ENCODE measurements at places on chromosomes 11 and 22. TPM values are rescaled to one million over a fixed set of nuclear protein-coding genes. Genes with fewer than 3 reads are reported as not detected.
A peak's percentile ranks its signal among the peaks of the same experiment; 100 is the strongest.

- no peak for DNase-seq
Measured at GRCh38 chr11:121892131-121892681, 223.8 kb downstream of the BLID start.

- DNase-seq = peak; percentile 93
Measured at GRCh38 chr11:57493507-57494503, 21.7 kb downstream of the SLC43A1 start.

GRCh38 chr11:3146612-3147256 lies 18.4 kb downstream of the OSBPL5 start:
- no peak for DNase-seq

GRCh38 chr22:31230871-31231621 lies 18.9 kb downstream of the LIMK2 start:
- DNase-seq = peak; percentile 60

DNA sequence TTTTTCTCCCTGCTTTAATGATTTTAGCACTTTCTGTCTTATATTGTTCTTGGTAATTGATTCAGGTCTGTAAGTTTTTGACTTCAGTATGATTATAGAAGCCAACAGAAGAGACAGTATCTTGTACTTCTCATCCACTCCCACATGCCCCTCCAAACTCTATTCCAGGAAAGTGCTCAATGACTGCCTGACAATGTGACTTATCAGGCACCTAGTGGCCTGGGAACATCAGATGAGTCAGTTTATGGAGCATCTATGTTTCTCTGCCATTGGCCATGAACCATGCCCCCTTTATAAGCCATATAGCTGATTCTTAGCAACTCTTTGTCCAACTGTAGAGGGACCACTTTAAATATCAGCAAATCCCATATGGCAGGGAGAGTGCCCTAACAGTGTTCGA lies 179.2 kb upstream of the MTMR2 start:
- no peak for DNase-seq

The BTG4 gene
- total RNA-seq = not detected

The CYTH4 gene
- 30.5 TPM for total RNA-seq

DNA sequence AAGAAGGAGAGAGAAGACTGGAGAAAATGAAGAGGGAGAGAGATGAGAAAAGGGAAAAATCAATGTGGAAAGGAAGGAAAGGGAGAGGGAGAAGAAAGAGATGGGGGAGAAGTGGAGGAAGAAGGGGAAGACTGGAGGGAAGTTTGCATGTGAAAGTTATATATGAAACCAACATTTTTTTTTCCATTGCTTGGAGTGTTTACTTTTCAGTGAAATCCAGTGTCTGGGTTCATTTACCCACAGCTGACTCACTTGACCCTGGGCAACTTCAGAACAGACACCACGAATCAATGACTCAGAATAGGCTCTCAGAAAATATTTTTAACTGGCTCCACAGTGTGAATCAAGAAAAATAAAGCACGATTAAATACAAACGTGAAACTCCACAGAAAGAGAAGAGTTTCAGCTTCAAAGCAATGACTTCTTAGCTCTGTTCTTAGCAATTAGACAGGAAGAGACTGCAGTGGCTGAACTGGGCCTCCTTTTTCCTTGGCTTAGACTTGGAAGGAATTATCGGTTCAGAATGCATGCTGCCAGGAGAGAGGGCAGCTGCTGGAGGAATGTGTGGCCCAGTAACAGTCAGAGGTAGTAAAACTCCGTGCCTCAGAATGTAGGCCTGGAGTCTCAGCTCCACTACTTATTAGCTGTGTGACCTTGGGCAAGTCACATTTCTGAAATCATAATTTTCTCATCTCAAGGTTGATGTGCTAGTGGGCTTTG lies 237.5 kb downstream of the MIAT start:
- DNase-seq = no peak

DNA sequence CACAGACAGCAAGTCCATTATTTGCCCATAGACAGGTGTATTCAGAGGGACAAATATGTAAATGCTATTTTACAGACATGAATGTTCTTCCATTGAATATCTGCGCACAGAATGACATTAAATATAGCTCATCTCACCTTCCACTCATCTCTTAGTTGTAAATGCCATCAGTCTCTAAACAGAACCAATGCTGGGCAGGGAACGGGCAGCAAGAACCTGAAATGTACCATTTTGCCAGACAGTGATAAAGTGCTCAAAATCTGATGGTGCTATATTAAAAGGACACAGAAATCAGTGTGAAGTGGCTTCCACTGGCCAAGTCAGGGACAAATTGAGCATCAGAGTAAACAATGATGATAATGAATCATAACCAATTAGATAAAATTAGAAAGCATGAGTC lies 10.0 kb upstream of the OR8B4 start:
- no peak for DNase-seq

DNA sequence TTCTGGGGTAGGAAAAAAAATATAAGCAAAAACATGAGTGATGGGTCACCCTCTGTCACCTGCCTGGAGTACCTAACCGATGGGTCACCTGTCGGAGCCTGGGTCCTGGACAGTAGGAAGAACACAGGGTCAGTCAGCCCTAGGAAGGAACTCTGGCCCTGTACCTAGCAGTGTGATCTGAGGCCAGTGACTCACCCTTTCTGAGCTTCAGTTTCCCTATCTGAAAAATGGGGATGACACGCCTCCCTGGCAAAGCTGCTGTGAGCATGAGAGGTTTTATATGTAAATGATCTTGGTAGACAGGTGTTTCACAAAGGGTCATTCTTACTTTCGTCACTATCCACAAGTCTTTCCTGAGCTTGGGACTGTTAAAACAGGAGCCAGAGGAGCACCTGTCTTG lies 182.0 kb downstream of the ST3GAL4 start:
- no peak for DNase-seq

The PNPLA2 gene
- total RNA-seq = 15.5 TPM

- no peak for DNase-seq
Measured at GRCh38 chr11:114440121-114440860, 1.0 kb downstream of the REXO2 start.

- DNase-seq = no peak
Measured at GRCh38 chr11:116240710-116241109, 532.1 kb downstream of the BUD13 start.

The ARSA gene
- 19.2 TPM for total RNA-seq

GRCh38 chr11:9092072-9092471 lies 673 bp upstream of the SCUBE2 start:
- DNase-seq = no peak

- no peak for DNase-seq
Measured at GRCh38 chr11:126660761-126661425, 305.4 kb downstream of the ST3GAL4 start.

DNA sequence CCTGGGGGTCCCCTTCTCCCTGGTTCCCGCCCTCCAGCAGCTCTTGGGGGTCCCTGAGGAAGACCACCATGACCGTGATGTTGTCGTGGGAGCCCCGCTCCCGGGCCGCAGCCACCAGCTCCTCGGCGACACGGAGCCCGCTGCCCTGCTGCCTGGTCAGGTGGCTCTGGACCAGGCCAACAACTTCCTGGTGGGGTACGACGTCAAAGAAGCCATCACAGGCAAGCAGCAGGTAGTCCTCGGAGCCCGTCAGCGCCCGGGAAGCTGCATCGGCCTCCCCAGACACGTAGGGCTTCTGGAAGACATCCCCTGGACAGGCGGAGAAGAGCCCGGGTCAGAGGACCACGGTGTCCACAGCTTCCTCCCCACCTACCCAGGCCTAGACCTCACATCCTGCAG lies 29.5 kb downstream of the PPM1F start:
- DNase-seq = no peak

GRCh38 chr22:33180356-33180755 lies 122.2 kb upstream of the SYN3 start:
- DNase-seq = no peak

The GRM5 gene
- total RNA-seq = not detected

DNA sequence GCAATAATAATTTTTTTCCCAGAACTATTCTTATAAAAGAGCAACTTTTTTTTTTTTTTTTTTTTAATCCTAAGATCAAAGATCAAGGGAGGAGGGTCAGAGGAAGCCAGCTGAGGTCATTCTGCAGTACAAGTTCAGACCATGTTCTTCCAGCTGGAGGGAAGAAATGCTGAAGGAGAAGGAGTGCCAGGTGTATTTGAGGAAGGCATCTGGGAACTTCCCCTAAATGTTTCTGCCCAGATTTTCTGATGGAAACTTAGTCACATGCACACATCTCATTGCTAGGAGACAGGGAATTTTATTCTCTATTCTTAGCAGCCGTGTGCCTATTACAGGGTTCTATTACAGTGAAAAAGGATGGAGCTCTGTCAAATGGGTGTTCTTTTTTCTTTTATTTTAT lies 208.4 kb downstream of the ARHGAP42 start:
- no peak for DNase-seq

The CD248 gene
- 0.15 TPM for total RNA-seq

The KDM4E gene
- not detected for total RNA-seq

- no peak for DNase-seq
Measured at GRCh38 chr22:40206561-40206960, 28.8 kb downstream of the TNRC6B start.

GRCh38 chr22:17536269-17536668 lies 27.0 kb upstream of the SLC25A18 start:
- DNase-seq = no peak

GRCh38 chr11:120546312-120547205 lies 35.0 kb downstream of the GRIK4 start:
- no peak for DNase-seq

DNA sequence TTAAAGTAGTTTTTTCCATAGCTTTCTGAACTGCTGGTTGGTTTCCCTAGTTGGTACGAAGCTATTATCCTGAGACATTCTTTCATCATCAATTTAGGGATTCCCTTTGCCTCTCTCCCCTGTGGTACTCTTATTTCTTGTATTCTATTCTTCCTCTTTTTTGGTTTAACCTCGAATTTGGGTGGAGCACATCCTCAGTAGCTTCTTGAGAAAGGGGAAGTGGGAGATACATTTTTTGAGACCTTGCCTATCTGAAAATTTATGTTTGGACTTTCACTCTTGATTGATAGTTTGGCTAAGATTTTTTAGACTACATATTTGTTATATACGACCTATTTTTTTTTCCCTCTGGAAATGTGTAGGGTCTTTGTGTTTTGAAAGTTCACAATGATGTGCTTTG lies 121.7 kb upstream of the ZBED5 start:
- DNase-seq = no peak

- peak; percentile 23 for DNase-seq
Measured at GRCh38 chr11:57638811-57639320, 10.8 kb downstream of the YPEL4 start.

- no peak for DNase-seq
Measured at GRCh38 chr11:65911682-65912568, 6.9 kb downstream of the C11orf68 start.

The CDKN1C gene
- total RNA-seq = 0.26 TPM

The PKNOX2 gene
- total RNA-seq = not detected

DNA sequence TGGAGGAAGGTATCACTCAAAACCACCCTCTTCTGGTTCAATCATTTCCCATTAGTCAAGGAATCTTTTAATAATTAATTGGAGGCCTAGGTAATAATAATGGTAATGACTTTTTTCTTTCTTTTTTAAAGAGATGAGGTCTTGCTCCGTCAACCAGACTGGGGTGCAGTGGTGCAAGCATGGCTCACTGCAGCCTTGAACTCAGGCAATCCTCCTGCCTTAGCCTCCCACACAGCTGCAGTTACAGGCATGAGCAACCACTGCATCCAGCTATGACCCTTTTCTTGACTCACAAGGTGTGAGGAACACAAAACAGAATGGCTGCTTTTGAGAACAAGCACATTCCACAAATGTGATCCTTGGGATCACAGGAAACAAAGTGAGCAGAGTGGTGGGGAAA lies 3.6 kb downstream of the POLDIP3 start:
- DNase-seq = no peak

- DNase-seq = peak; percentile 16
Measured at GRCh38 chr22:42889304-42889703, 32.2 kb upstream of the ARFGAP3 start.

DNA sequence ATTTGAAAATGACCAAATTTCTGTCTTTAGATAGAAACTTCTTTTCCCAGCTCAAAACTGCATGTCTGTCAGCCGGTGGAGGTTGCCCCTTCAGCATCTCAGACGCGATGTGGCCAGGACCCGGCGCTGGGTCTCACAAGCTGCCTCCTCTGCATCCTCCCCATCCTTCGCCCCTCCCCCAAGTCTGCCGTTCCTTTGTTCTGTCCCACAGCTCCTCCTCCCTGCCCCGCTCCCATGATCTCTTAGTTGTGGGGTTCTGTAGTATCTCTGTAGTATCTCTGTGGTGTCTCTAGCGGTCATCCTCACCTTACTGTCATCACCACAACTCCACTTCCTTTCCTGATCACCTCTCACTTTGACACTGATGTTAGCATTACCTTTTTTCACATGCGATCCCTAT lies 49.9 kb downstream of the TRAF6 start:
- no peak for DNase-seq

The KCNK4 gene
- total RNA-seq = not detected

DNA sequence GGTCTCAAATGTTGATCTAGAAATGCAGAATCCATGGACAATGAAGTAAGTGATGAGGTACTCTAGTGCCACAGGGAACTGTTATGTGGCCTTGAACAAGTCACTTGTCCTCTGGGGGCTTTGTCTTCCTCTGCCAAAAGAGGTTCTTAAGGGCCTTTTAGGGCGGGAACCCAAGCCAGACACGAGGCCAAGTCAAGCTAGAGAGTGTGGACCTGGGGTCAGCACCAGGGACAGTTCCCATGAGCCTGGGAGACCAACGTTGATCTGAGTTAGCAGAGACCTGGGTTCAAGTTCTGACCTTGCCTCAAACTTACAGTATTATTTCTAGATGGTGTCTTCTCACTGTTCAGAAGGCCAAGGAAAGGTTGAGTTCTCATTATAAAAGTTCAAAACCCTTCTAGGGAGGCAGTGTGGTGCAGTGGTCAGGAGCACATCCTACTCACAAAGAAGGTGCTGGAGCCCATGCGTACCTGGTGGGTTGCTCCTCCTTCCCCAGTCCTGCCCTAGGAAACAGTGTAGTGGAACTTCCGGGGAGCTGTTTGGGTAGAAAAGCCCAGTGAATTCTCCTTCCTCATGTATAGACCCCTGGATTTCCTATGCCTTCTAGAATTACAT lies 121.5 kb downstream of the CHST1 start:
- DNase-seq = peak; percentile 35

The CALCA gene
- total RNA-seq = not detected

The L3MBTL2 gene
- total RNA-seq = 22.3 TPM

DNA sequence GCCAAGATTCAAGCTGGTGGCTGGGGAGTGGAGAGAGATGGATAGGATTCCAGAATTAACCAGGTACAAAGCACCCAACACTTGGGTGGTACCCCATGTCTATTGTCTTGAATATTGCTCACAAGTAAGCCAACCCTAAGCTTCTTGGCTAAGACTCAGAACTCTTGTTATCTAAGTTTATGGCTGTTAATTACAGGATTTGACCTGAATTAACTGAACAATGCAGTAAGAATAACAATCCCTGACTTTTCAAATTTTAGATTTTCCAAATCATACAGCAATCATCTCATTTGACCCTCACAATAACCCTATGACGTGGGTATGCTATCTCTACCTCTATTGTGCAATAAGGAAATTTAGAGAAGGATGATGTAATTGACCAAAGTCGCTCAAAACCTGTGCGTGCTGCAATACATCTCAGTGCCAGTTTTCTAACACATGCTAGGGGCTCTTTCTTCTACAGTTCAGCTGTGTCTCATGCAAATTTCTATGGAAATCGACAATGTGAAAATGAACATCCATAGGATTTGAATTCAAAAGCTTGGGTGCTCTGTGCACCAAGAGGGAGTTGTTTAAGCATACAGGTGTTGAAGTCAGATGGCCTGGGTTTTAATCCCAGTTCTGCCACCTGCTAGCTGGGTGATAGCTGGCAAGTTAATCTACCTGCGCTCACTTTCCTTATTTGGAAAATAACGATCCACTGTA lies 40.1 kb upstream of the APLNR start:
- no peak for DNase-seq

- peak; percentile 77 for DNase-seq
Measured at GRCh38 chr11:64885367-64886286, 7.2 kb upstream of the EHD1 start.

The GPHA2 gene
- total RNA-seq = not detected

All from activated naive CD4-positive, alpha-beta T cell treated with anti-CD3 and anti-CD28 coated beads for 36 hours (primary cell).